ENCODE measurements at places on chromosomes 6 and 20.

DNA sequence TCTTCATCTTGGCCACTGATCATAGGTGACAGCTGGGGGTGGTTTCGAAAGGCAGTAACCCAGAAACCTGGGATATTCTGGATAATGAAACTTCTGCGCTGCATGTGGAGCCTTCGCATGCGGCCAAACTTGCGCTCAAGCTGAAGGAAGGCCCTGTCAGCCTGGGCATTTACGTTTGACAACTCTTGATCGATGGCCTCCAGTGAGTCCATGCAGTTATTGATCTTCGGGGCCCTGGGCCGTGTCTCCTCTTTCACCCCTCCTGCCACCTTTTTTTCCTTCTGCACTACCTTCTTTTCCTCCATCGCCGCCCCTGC lies 729 bp downstream of the TSPYL4 start:
- DNase-seq: no peak

- no peak for DNase-seq
These were observed 740.9 kb downstream of the FRK start for GRCh38 chr6:115319823-115320222.

DNA sequence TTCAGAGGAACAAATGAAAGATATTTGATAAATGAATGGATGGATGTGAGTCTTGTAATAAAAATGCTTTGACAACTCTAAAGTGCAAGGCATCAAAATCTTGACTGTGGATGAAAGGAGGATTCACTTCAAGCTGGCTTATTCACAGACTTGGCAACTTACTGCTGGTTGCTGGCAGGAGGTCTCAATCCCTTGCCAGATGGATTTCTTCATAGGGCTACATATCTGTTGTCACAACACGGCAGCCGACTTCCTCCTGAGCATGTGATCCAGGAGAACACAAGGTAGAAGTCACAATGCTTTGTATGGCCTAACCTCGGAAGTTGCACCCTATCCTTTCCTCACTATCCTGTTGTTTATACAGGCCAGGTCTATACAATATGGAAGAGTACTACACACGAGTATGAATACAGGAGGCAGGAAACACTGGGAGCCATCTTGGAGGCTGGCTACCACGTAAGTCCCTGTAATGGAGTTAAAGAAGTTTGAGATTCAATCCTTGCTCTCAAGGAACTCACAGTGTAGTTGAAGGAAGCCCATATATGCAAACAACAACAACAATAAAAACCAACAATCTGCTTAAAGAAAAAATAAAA lies 97.9 kb downstream of the ID4 start:
- no peak for DNase-seq

- DNase-seq: no peak
These were observed 457.8 kb downstream of the QKI start for GRCh38 chr6:163872335-163872734.

DNA sequence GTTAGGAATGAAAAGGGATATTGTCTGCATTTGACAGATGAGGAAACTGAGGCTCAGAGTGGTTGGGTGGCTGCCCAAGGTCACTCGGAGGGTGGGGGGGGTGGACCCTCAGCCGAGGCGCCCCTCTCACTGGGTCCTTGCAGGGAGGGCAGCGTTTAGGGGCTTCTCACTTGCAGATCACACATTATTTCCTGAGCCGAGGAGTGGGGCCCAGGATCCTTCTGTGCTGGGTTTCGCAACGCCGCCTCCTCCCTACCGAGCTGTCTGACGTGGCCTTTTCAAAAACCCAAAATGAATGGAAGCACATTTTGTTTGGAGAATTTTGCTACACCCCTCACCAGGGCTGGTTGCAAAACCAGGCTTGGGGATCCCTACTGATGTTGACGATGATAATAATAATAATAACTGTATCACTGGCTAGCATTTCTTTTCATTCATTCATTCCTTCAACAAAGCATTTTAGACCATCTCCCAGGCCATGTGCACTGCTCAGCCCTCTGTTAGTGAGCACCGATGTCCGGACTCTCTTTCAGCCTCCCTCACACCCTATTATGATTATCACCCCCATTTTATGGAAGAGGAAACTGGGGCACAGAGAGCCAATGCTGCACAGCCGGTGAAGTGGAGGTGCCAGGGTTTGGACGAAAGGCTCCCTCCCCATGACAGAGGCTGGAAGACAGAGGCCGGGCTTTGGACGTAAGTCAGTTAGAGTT lies 5.2 kb downstream of the DLGAP4 start:
- DNase-seq: no peak

DNA sequence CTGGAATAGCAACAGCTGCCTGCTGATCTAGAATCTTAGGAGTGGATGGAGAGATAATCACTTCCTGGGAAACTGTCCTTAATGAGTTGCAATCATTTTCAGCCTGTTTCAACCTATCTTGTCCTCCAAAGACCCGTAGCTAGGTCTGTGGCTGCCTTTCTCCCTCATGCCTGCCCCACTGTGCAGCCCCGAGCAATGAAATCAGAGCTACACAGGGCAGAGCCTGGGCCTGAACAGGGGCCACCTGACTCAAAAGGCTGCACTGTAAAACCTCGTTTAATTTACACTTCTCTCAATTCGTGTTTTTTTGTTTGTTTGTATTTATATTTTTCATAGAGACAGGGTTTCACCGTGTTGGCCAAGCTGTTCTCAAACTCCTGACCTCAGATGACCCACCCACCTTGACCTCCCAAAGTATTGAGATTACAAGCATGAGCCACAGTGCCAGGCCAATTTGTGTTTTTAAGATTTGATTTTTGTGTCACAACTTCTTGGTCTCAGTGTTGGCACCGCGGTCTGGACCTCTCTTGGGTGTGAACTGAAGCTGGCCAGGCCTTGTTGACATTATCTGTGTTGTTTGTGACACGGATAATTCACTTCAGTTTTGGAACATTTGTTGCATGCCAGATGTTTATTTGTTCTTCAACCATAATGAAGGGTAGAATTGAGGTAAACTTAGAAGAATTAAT lies 21.5 kb downstream of the GGTLC1 start:
- DNase-seq: no peak

DNA sequence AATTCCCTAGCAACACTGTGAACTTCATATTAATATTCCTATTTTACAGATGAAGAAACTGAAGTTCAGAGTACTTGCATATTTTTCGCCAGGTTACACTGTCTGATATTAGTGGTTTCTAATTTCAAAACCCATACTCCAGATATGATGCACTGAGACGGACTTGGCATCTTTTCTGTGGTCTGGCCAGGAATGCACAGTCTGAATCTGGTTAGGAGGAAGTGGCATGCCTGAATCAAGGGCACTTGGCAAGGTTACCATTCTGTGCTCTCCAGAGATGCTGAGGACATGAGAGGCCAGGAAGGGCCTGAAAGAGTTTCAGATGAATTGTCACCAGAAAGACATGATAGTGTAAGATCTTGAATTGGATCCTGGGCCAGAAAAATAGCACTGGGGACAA lies 150.1 kb downstream of the HAO1 start:
- no peak for DNase-seq

GRCh38 chr6:63675138-63675537 lies 39.5 kb downstream of the PHF3 start:
- DNase-seq: no peak

- DNase-seq: no peak
These were observed 28.1 kb upstream of the SCGN start for GRCh38 chr6:25623879-25624278.

DNA sequence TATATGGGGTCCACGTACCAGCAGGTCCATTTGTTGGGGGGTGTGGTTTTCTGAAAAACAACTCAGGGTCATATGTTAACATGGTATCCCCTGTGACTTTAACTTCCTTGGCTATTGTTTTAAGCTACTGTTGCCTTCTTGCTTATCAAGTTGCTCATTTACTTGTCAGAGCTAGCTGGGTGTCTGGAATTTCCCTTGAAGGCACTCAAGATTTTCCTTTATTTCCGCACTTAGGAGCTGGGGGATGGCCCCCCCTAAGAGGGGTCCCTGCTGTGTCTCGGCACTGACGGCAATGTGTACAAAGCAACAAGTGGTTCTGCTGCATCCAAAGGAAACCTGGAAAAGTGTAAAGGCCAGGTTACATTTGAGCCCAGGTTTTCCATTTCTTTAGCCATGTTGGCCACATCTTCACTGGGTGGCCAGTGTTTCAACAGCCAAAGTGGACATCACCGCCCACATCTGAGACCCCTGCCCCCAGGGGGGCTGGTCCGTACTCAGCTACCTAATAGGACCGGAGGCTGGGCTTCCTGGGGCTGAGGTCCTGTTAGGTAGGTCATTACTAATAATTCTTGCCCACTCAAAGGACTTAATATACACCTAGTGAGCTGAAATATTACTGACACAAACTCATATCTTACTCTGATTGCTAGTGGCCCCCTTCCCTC lies 24.8 kb upstream of the SYNDIG1 start:
- no peak for DNase-seq

DNA sequence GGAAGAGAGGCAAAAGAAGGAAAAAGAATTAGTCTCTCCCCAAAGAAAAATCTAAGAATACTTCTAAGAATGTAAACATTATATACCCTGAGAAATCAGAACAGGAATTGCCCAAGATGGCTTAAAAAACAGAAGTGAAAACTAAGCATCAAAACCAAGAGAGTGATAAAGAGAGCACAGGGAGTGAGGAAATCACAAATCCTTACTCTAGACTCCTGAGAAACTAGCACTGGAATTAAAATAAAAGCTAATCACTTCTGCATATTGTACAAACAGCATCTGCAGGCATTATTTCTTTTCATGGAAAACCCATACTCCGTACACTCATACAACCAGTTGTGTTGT lies 285.7 kb downstream of the BTBD9 start:
- DNase-seq: no peak

GRCh38 chr6:135243871-135244796 lies 63.0 kb downstream of the MYB start:
- DNase-seq: no peak

- no peak for DNase-seq
These were observed 9.9 kb downstream of the MOG start for GRCh38 chr6:29666826-29667130.

GRCh38 chr6:170013815-170014214 lies 262.4 kb downstream of the ERMARD start:
- DNase-seq: no peak

DNA sequence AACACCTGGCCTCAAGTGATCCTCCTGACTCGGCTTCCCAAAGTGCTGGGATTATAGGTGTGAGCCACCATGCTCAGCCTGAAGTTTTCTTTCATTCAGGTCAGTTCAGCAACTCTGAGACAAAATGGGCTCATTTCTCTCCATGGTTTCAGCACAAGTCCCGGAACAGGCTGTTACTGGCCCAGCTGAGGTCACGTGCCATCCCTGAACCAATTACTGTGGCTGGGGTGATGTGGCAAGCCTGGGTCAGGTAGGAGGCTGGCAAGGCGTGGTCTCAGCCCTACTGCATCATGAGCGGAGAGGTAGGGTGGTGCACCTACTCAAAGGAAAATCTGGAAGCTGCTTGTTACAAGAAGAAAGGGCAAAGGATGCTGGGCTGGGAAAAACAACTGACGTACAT lies 326.4 kb downstream of the KIF16B start:
- no peak for DNase-seq

DNA sequence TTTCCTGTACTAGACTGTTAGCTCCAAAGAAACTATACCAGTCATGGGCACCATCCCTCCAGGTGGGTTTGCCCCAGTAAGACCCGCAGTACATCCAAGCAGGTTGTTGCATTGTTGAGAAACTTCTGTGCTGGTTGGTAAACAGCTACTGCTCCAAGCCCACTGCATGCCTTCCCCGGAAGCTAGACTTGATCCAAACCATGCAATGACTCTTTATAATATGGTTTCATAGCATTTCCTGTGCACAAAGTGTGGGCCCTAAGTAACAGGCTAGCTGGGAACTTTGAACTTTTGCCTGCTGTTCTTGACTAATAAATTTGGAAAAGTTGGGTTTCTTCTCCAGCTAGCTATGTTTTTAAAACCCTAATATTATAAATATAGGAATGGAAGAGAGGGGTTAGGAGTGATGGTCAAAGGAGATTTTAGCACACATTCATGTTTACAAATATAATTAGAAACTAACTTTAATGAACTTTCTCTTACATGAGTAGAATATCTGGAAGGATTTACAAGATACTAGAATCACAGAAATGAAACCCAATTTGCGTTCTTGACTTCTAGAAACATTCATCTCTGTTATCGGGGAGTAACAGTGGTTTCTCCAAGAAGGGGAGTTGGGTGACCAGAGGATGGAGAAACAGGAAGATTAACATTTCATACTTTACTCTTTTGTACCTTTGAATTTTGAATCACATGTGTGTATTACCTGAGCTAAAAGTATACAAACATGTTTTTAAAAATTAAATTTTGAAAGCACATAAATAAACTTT lies 51.7 kb downstream of the GFOD1 start:
- DNase-seq: no peak

DNA sequence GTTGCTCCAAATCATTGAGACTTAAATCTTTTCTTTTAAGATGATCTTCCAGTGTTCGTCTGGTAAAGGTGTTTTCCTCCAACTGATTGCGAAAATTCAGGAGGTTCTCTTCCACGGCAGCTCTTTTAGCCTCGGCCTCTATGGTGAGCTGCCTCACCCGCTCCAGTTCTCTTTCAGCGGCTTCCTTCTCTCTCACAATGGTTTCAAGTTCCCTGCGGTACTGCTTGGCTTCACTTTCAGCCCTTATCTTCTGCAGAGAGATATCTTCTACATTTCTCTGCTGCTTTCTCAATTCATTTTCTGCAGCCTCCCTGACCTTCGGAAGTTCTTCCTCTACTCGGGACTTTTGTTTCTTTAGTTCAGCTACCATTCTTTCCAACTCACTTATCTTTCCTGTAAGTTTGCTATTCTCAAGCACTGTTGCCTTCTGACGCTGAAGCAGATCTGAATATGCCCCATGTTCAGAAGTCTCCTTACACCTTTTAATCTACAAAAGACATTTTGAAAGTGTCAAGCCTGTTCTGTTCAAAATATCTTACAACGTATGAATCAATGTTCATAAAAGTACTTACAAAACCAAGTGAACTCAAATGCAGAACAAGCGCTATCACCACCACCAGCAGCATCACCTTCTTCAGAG lies 22.3 kb downstream of the DST start:
- DNase-seq: no peak

DNA sequence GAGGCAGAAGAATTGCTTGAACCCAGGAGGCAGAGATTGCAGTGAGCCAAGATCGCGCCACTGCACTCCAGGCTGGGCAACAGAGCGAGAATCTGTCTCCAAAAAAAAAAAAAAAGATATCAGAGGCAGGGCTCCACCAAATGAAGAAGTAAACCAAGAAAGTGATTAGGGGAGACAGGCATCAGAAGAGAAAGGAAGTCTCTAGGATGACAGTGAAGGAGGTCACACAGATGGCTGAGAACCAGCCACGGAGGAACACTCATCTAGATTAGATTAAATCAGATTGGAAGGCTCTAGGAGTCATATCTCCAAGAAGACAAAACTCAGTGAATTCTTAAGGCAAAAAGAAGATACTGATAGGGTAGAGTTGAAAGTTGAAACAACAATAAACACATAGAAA lies 102.2 kb upstream of the CCDC28A start:
- DNase-seq: no peak

DNA sequence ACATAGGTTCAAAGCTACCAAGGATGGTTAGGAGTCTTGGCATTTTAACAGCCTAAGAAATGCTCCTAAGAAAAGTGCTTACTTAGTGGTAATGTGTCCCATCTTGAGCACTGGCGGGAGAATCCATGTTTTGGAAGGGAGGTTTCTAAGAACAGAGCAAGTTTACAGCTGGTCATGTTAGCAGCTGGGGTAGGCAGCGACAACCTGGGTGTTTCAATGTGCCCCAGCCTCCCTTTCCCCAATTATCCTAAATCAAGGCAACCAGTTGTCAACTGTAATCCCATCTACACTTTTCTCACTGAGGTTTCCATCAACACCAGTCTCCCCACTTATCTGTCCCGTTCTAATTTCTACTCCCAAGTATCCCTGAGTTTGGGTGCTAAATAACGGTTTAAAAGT lies 1.6 kb upstream of the JAG1 start:
- DNase-seq: no peak

- no peak for DNase-seq
These were observed 68.2 kb downstream of the GCNT2 start for GRCh38 chr6:10589429-10589727.

Data from CD8-positive, alpha-beta T cell (primary cell).